ENCODE measurements at places on chromosomes 13 and 19. TPM values are rescaled to one million over a fixed set of nuclear protein-coding genes. Genes with fewer than 3 reads are reported as not detected.

GRCh38 chr19:37920591-37921450, 13.8 kb downstream of the SIPA1L3 start:
- H3K4me1 ChIP-seq, result no peaks in the 10 kb centered on the region
- no peak for DNase-seq
- no peaks in the 10 kb centered on the region for H3K27me3 ChIP-seq
- H3K27ac ChIP-seq, result no peak overlapping the region

The ZNF888 gene
- polyA plus RNA-seq, result 2.2 TPM

The CEACAM20 gene
- not detected for polyA plus RNA-seq

DNA sequence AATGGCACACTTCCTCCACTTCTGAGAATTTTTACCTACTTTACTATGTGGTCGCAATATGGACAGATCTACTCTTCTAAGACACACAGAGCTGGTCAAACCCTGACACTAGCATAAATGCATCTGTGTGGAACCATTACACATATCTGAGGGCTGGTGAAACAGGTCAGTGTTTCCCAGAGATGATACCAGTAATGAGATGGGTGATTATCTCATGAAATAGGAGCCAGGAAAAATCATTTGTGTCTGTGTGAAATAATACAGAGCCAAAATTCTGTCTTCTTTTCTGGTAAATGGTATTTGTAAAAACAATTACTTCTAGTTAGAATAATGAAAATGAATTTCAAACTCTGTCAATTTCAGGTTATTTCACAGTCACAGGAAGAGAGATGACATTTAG, 71.6 kb upstream of the FARP1 start:
- H3K27me3 ChIP-seq, result no peaks in the 10 kb centered on the region
- no peaks in the 10 kb centered on the region for H3K4me1 ChIP-seq
- no peak overlapping the region for H3K4me3 ChIP-seq
- H3K36me3 ChIP-seq, result no peaks in the 10 kb centered on the region
- H3K27ac ChIP-seq, result no peak overlapping the region
- no peak for DNase-seq

The TNNI3 gene
- not detected for polyA plus RNA-seq

- no peak overlapping the region for H3K4me3 ChIP-seq
- no peaks in the 10 kb centered on the region for H3K27me3 ChIP-seq
- H3K36me3 ChIP-seq, result no peaks in the 10 kb centered on the region
- no peak for DNase-seq
- H3K4me1 ChIP-seq, result no peaks in the 10 kb centered on the region
Observed at GRCh38 chr13:113080901-113081521, 24.6 kb upstream of the F7 start.

- no peaks in the 10 kb centered on the region for H3K27me3 ChIP-seq
- H3K4me3 ChIP-seq, result peak overlapping the region; percentile 4
- peaks cover 14% of the 10 kb centered on the region for H3K36me3 ChIP-seq
- no peak for DNase-seq
- peak overlapping the region; percentile 23 for H3K27ac ChIP-seq
- H3K4me1 ChIP-seq, result peaks cover 46% of the 10 kb centered on the region
Observed at GRCh38 chr19:6774821-6775707, 2.6 kb downstream of the VAV1 start.

DNA sequence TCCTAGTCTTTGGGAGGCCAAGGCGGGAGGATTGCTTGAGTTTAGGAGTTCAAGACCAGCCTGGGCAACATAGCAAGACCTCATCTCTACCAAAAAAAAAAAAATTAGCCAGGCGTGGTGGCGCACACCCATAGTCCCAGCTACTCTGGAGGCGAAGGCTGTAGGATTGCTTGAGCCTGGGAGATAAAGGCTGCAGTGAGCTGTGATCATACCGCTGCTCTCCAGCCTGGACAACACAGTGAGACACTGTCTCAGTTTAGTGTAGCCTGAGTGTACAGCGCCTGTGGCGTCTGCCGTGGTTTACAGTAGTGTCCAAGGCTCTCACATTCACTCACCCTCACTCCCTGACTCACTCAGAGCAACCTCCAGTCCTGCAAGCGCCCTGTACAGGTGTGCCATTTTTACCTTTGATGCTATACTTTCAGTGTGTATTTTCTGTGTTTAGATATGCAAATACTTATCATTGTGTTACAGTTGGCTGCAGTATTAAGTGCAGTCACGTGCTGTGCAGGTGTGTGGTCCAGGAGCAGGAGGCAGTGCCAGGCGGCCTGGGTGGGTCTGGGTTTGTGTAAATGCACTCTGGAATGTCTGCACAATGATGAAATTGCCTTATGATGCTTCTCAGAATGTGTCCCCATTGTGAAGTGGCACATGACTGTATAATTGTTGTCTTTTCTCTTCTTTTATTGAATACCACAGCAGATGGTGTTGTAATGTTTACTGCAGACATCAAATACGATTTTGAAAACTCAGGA, 36.1 kb upstream of the DCUN1D2 start:
- no peak overlapping the region for H3K27ac ChIP-seq
- H3K27me3 ChIP-seq, result no peaks in the 10 kb centered on the region
- no peak overlapping the region for H3K4me3 ChIP-seq

DNA sequence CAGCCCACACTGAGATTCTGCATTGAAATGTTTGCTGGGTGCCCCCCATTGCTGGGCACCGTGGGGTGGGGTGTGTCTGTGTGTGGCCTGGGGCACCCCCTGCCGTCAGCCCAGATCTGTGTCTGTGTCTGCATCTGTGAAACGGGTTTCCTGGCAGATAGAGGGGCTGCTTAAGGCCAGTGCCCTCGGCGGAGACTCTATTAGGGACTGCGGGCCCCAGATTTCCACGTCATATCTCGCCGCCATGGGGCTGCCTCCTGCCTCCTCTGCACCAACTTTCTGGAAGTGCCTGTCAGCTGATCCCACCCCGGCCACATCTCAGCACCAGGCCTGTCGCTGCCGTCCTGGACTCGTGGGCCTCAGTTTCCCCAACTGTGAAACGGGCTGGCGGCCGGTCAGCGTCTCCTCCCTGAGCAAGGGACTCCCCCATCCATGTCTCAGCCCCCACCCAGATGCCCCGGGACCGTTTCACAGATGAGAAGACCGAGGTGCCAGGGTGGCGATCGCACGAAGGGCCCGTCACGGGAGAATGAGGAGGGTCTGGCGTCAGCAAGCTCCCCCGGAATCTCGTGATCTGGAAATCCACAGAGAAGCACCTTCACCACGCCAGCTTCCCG, 21.4 kb downstream of the ARID3A start:
- H3K4me1 ChIP-seq, result no peaks in the 10 kb centered on the region
- H3K4me3 ChIP-seq, result no peak overlapping the region
- H3K27ac ChIP-seq, result no peak overlapping the region
- H3K36me3 ChIP-seq, result no peaks in the 10 kb centered on the region

DNA sequence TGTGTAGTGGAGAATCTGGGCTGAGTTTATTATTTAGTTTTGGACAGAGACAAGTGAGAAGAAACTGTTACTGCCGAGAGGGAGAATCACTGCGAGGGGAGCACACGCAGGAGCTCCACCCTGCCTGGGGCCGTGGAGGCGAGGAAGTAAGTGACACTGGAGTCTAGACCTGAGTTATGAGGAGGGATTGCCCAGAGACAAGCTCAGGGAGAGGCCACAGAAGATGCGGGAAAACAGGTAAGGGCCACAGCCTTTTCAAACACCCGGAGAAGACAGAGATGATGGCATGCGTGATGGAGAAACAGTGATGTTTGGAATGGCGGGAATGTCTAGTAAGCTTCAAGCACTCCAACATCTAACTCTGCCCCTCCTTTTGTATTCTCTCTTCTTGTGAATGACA, 84.1 kb downstream of the TNFSF11 start:
- no peaks in the 10 kb centered on the region for H3K4me1 ChIP-seq
- H3K27me3 ChIP-seq, result peaks cover 18% of the 10 kb centered on the region
- no peak overlapping the region for H3K4me3 ChIP-seq
- DNase-seq, result no peak

The ACER1 gene
- polyA plus RNA-seq, result 3.4 TPM

The LYPD3 gene
- 6.5 TPM for polyA plus RNA-seq

GRCh38 chr19:41690801-41691065, 2.7 kb upstream of the CEACAM7 start:
- no peaks in the 10 kb centered on the region for H3K27me3 ChIP-seq
- H3K27ac ChIP-seq, result no peak overlapping the region
- no peak for DNase-seq
- no peak overlapping the region for H3K4me3 ChIP-seq

- peak overlapping the region; percentile 71 for H3K4me3 ChIP-seq
- DNase-seq, result peak; percentile 96
- peaks cover 11% of the 10 kb centered on the region for H3K36me3 ChIP-seq
- H3K4me1 ChIP-seq, result peaks cover 20% of the 10 kb centered on the region
- H3K27ac ChIP-seq, result peak overlapping the region; percentile 70
- no peaks in the 10 kb centered on the region for H3K27me3 ChIP-seq
Observed at GRCh38 chr19:39824143-39825092, 9.5 kb downstream of the DYRK1B start.

GRCh38 chr19:35297922-35298321, 6.0 kb downstream of the MAG start:
- no peaks in the 10 kb centered on the region for H3K36me3 ChIP-seq
- no peaks in the 10 kb centered on the region for H3K27me3 ChIP-seq
- no peak overlapping the region for H3K27ac ChIP-seq
- H3K4me1 ChIP-seq, result peaks cover 11% of the 10 kb centered on the region

The TPTE2 gene
- not detected for polyA plus RNA-seq

The SIAH3 gene
- polyA plus RNA-seq, result not detected

The ZNF99 gene
- polyA plus RNA-seq, result not detected

DNA sequence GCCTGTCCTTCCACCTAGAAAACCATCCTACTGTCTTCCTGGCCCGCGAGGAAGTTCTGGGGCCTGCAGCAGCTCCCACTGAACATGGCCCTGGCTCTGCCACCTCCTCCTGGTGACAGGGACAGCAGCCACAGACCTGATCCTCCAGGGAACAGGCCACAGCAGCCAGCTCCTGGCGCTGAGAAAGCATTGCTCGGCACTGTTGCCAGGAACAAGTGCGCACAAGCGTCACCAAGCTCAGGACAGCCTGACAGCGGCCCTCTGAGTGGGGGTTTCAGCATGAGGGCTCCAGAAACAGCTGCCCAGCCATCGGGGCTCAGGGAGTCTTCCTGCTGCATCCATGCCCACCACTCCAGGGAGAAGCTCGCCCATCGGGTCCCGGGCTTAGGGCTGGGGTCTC, 21.9 kb downstream of the AP3D1 start:
- no peak for DNase-seq
- peaks cover 41% of the 10 kb centered on the region for H3K36me3 ChIP-seq
- H3K27ac ChIP-seq, result no peak overlapping the region
- H3K27me3 ChIP-seq, result no peaks in the 10 kb centered on the region

All from CD4-positive, CD25-positive, alpha-beta regulatory T cell (primary cell).